ENCODE measurements at places on chromosomes 12 and 14.

- no peak for DNase-seq
Measured at GRCh38 chr12:75725521-75726111, 214.2 kb upstream of the KRR1 start.

DNA sequence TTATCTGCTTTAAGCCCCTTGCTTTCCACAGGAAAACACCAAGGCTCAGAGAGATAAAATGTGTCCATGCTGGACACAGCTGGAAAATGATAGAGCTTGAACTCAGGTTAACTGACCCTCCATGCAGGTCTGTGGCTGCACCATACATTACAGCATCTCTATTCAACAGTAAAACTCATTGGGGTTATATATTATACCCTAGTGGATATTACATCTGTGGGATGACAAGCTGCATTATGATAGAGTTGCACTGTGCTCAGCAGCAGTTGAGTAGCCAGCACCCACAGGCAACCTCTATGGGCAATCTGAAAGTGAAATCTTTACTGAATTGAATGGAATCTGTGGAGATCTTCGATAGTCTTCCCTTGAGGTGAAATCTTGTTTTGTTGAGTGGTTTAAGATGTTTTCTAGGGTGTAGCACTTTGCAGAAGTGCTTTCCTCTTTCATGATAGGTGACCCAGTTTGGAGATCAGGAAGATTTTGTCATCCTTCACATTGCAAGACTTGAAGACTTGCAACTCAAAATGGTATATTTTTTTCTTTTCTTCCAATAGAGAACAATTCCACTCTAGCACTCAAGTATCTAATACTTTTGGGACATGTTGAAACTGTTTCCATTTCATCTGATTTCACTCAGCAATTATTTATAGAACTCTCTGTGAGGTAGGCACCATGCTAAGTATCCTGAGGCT is 389.2 kb downstream of the RAD51B start:
- no peak for DNase-seq

- peak; percentile 67 for DNase-seq
Measured at GRCh38 chr12:55940065-55940732, 9.2 kb downstream of the DGKA start.

DNA sequence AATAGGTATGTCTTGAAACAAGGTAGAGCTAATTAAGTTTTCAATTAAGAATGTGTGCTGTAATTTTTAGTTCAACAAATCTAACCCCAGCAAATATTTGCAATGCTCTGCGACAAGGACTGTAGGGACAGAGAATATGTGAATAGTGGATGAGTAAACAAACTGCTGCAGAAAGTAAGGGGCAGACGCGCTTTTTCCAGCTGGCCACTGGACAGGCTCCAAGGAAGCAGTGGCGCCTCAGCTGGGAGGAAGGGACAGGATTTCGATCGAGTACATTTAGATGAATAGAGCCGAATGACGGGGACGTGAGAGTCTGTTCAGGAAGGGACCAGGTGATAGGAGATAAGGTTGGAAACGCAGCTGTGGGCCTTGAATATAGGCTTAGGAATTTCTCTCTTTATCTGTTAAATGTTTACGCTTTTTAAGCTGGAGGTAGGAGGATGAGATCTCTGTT is 69.3 kb downstream of the ELK3 start:
- no peak for DNase-seq

- no peak for DNase-seq
Measured at GRCh38 chr14:55532645-55533344, 47.2 kb upstream of the KTN1 start.
